Fibroblast of the aortic adventitia (primary cell): ENCODE measurements at places on chromosomes 1 and 21.

- no peak for DNase-seq
These were observed 88.9 kb downstream of the PIK3R3 start for GRCh38 chr1:46043458-46044017.

GRCh38 chr21:14718951-14719350, 172.8 kb upstream of the SAMSN1 start:
- no peak for DNase-seq

- DNase-seq, result no peak
These were observed 78.9 kb downstream of the DNM3 start for GRCh38 chr1:171919891-171920887.

GRCh38 chr1:192913683-192914082, 104.8 kb downstream of the RGS2 start:
- DNase-seq, result no peak

GRCh38 chr1:23367451-23367790, 2.2 kb downstream of the ZNF436 start:
- DNase-seq, result no peak

DNA sequence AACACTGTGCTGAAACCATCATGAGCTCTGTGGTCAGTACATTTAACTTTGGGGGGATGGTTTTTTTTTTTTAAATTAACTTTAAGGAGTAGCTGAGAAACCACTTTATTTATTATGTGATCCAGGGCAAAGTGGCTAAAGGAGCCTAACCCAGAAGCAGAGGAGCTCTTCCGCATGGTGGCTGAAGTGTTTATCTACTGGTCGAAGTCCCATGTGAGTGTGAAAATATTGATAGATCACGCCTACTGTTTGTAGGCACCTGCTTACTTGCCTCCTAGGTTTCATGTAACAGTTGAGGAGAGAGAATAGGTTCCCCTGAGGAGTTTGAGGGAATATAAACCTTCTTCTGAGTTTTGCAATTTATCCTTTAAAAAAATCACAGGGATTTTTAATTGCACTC, 181.4 kb downstream of the ZP4 start:
- DNase-seq, result no peak
